Endodermal cell (in vitro differentiated cells): ENCODE measurements at places on chromosomes 7 and 10.

DNA sequence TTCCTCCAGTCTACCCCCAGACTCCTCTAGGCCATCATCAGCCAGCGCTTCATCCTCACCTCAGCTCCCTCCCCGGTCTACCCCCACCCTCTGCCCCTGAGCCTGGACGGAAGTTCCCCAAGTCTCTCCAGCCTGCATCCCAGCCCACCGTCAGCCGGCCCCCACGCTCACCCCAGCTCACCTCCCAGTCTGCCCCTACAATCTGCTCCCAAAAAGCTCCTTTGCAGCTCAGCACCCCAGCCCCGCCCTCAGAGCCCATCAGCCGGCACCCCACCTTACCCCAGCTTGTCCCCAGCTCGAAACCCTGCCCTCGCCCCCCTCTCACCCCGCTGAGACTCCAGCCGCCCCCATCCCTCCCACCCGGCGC is 322 bp upstream of the RAMP3 start:
- H3K27me3 ChIP-seq: peaks cover 37% of the 10 kb centered on the region
- H3K36me3 ChIP-seq: no peaks in the 10 kb centered on the region
- no peaks in the 10 kb centered on the region for H3K4me1 ChIP-seq
- H3K4me3 ChIP-seq: no peak overlapping the region
- no peak overlapping the region for H3K27ac ChIP-seq

DNA sequence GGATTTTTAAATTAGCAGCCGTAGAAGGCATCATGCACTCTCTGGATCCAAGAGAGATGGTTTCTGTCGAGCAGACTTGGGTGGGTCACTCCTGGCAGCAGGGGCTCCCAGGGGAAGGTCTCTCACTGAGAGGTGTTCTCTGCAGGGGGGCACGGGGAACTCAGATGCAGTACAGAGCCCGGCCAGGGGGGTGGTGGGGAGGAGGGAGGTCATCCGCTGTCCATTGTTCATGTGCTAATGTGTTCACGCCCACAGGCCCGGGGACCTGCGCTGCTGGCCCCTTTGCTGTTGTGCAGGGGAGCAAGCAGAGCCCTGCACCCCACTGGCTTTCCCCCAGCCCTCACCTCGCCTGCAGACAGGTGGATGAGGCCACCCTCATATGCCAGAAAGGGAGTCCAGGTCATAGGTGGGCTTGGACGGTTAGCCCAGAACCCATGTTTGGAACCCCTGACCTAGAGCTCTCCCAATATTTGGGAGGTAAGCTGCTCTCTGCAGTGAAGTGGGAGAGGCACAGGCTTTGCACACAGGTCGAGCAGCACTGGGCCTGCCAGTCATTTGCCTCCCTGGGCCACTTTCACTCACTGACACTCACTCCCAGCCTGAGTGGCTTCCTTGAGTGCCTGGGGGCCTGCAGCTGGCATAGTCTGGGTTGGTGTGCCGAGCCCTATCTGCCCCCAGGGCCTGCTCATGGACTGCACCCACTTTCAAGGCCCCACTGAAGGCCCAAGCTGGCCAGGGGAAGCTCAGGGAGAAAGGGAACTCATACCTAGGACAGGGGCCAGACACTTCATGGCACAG is 12.6 kb upstream of the TBRG4 start:
- H3K36me3 ChIP-seq: no peaks in the 10 kb centered on the region
- peak; percentile 77 for DNase-seq
- H3K27ac ChIP-seq: no peak overlapping the region
- no peaks in the 10 kb centered on the region for H3K27me3 ChIP-seq
- H3K4me3 ChIP-seq: no peak overlapping the region

GRCh38 chr10:110723224-110723891 is 79.2 kb downstream of the RBM20 start:
- no peaks in the 10 kb centered on the region for H3K27me3 ChIP-seq
- peaks cover 3% of the 10 kb centered on the region for H3K4me1 ChIP-seq
- H3K27ac ChIP-seq: no peak overlapping the region
- H3K4me3 ChIP-seq: no peak overlapping the region

DNA sequence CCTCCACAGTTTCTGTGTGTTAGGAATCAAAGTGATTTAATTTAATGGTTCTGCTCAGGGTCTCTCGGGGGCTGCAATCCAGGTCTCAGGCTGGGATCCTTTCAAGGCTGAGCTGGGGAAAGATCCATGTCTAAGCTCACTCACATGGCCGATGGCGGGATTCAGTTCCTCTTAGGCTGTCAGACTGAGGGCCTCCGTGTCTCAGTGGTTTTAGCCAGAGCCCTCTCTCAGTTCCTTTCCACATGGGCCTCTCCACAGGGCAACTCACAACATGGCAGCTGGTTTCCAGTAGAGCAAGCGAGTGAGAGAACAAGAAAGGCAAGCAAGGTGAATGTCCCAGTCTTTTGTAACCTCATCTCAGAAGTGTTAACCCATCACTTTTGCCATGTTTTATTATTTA is 26.9 kb downstream of the CAV1 start:
- no peaks in the 10 kb centered on the region for H3K27me3 ChIP-seq
- H3K36me3 ChIP-seq: no peaks in the 10 kb centered on the region
- no peak for DNase-seq
- H3K4me3 ChIP-seq: no peak overlapping the region

- H3K27me3 ChIP-seq: peaks cover 36% of the 10 kb centered on the region
- no peak for DNase-seq
- no peak overlapping the region for H3K27ac ChIP-seq
- H3K4me1 ChIP-seq: no peaks in the 10 kb centered on the region
- no peaks in the 10 kb centered on the region for H3K36me3 ChIP-seq
- no peak overlapping the region for H3K4me3 ChIP-seq
Observed at GRCh38 chr7:134619627-134620331, 26.9 kb upstream of the BPGM start.

DNA sequence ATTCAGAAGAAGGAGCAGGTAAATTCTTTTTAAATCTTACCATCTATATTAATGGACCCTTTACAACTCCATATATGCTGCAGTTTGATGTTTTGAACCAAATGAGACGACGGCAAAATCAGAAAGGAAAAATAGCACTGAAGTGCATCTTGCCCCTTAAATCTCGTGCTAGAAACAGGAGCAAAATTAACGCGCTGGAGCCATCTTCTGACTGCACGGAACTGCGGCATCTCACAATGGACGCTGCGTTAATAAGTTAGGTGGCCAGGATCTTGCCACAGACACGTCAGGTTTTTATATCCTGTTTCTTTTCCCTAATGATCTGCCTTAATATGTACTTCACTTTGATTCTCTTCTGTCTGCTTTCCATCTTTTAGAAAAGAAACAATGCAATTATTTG is 354.5 kb downstream of the TFEC start:
- H3K4me1 ChIP-seq: peaks cover 3% of the 10 kb centered on the region
- H3K36me3 ChIP-seq: no peaks in the 10 kb centered on the region
- peaks cover 6% of the 10 kb centered on the region for H3K27me3 ChIP-seq
- no peak for DNase-seq

DNA sequence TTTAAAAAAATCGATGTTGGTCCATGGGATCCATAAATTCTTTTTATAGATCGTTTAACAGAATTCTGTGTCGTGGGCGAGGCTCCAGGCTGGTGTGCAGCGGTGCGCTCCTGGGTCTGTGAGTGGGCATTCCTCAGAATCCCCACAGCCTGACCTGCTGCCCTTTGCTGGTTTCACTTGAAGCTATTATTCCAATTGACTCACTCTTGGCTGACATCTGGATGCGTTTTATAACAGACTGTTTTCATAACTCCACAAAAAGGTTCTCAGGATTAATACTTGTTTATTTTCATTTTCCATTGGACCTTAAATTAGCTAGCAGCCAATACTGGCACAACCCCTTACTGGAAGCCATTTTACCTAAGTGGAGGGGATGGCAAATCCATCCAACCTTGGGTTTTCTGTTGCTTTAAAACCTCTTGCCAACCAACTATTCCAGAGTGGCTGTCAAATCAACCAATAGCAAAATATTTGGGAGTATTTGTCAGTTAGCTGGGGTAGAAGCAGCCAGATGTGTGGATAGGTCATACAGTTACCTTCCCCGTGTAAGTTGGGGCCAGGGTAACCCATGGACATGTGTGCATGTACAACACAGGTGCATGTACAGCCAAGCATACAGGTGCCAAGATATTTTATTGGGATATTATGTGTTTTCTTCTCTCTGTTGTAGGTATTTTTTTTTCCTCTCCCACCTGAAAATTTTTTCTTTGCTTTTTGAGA is 160.7 kb upstream of the ZNF32 start:
- H3K4me3 ChIP-seq: no peak overlapping the region
- peak; percentile 16 for DNase-seq
- H3K36me3 ChIP-seq: no peaks in the 10 kb centered on the region
- H3K4me1 ChIP-seq: no peaks in the 10 kb centered on the region
- no peaks in the 10 kb centered on the region for H3K27me3 ChIP-seq

DNA sequence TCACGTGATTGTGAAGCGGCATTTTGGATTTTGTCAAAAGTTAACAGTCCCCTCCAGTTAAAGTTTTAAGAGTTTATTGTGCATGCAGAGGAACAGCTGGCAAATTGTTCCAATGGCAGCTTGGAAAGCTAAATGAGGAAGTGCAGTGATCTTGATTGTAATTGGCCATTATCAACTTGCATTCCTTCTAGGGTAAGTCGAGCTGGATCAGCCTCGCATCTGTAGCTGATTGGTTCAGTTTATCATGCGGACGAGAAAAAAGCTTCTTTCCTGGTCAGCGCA is 566 bp downstream of the ZNF789 start:
- H3K27me3 ChIP-seq: no peaks in the 10 kb centered on the region
- H3K36me3 ChIP-seq: peaks cover 16% of the 10 kb centered on the region
- H3K27ac ChIP-seq: no peak overlapping the region
- H3K4me1 ChIP-seq: no peaks in the 10 kb centered on the region

GRCh38 chr7:1608318-1608717 is 38.5 kb upstream of the PSMG3 start:
- no peaks in the 10 kb centered on the region for H3K36me3 ChIP-seq
- H3K27me3 ChIP-seq: no peaks in the 10 kb centered on the region
- H3K4me3 ChIP-seq: no peak overlapping the region
- peak; percentile 34 for DNase-seq
- H3K4me1 ChIP-seq: no peaks in the 10 kb centered on the region

DNA sequence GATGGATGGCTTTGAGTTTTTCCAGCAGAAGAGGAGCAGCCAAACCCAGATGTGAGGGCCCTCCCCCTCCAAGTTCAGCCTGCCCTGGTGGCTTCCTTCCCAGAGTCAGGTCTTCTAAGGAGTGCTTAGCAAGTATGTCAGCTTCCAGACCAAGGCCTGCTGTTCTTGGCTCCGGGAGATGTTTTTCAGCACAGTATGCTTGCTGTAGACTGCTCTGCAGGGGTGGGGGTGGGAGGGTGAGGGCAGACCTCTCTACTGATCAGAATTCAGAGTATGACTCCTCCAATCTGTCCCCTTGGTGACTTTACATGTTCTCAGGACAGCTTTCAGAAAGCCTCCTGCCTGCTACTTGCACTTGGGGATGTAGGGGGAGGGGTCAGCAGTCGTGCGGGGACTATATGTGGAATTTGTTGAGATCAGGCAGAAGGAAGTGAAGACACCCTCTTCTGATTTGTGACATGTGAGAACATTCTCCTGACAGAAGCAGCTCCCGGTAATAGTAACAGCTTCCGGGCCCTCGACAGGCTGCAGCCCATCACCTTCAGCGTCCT is 516.4 kb upstream of the ZMIZ1 start:
- H3K27me3 ChIP-seq: peaks cover 14% of the 10 kb centered on the region
- H3K4me1 ChIP-seq: peaks cover 11% of the 10 kb centered on the region
- H3K36me3 ChIP-seq: no peaks in the 10 kb centered on the region
- peak; percentile 60 for DNase-seq
- H3K27ac ChIP-seq: peak overlapping the region; percentile 93

- H3K27ac ChIP-seq: no peak overlapping the region
- peaks cover 29% of the 10 kb centered on the region for H3K27me3 ChIP-seq
- DNase-seq: peak; percentile 37
Observed at GRCh38 chr10:48520184-48520506, 84.7 kb downstream of the ARHGAP22 start.

- peak overlapping the region; percentile 72 for H3K27ac ChIP-seq
- no peaks in the 10 kb centered on the region for H3K27me3 ChIP-seq
Observed at GRCh38 chr10:93701866-93702209, 554 bp downstream of the FRA10AC1 start.

GRCh38 chr7:104267701-104268368 is 60.0 kb upstream of the ORC5 start:
- H3K36me3 ChIP-seq: no peaks in the 10 kb centered on the region
- no peak overlapping the region for H3K27ac ChIP-seq
- no peaks in the 10 kb centered on the region for H3K4me1 ChIP-seq
- no peak overlapping the region for H3K4me3 ChIP-seq
- DNase-seq: no peak
